NAMALWA (cell line): ENCODE measurements at places on chromosomes 1 and 21.

DNA sequence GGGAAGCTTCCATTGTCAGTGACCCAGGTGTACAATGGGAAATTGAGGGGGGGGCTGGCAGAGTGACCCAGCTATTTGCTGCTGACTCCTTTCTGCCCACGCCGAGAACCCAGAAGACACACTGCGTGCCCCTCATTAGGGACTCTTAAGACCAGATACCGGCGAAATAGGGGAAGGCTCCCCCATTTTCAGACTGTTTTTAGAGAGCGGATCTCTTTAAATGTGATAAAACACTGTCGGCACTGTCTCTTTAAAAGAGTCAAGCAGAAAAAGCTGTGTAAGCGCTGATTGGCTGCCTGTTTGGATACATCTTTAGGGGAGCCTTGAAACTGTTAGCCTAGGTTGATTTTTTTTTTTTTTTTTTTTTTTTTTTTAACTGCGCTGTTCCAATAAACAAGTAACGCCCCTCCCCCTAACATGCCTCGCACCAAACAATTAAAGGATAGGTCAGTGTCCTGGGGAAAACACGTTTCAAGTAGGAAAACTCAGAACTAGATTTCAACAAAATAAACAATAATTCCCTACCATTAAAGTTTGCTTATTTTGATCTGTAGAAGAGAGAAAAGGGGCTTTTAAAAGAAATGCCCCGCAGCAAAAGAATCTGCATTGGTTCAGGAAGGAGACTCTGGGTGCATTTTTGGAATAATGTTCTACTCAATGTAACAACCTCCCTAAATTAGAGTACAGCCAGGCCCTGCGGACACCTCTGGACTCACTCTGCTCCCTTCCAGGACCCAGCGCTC lies 1.4 kb upstream of the SSBP3 start:
- peak; percentile 93 for DNase-seq

GRCh38 chr21:46067505-46068201 lies 30.3 kb upstream of the COL6A2 start:
- no peak for DNase-seq

- DNase-seq: peak; percentile 80
Observed at GRCh38 chr1:162878000-162878596, 17.1 kb upstream of the CCDC190 start.

DNA sequence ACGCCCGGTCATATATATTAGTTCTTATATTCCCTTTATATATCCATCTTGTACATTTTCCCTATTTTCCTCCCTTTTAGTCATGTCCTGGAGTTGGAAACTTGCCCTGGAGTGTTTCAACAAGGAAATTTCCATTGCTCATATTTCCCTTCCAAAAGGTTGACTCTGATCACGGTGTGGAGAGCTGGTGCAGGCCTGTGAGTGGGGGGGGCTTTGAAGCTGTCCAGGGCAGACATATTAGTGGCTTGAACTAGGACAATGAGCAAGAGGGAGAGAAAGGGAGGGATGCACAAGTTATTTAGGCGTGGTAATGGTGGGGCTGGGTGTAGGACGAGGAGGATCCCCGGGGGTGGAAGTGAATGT lies 30.4 kb upstream of the TMEM61 start:
- no peak for DNase-seq

DNA sequence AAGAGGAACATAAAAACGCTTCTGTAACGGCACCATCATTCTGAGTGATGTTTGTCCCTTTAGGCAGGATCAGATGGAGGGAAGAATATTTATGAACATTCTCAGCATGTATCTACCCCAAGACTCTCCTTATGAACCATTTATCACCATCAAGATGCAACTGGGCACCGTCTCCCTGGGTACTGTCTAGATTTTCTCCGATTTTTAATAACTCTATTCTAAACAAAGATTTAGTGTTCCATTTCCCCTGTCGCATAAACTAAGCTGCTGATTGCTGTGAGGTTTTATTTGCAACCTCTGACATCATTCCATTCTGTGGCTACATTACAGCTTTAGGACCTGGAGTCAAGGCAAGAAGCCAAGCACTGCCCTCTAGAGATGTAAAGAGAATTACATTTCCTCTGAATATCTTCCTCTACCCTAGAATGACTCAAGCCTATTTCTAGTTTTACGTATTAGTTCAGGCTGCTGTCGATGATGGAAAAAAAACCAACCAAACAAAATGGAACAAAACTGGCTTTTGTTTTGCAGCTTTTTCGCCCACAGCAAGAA lies 130.1 kb upstream of the MAP1LC3C start:
- DNase-seq: peak; percentile 41

DNA sequence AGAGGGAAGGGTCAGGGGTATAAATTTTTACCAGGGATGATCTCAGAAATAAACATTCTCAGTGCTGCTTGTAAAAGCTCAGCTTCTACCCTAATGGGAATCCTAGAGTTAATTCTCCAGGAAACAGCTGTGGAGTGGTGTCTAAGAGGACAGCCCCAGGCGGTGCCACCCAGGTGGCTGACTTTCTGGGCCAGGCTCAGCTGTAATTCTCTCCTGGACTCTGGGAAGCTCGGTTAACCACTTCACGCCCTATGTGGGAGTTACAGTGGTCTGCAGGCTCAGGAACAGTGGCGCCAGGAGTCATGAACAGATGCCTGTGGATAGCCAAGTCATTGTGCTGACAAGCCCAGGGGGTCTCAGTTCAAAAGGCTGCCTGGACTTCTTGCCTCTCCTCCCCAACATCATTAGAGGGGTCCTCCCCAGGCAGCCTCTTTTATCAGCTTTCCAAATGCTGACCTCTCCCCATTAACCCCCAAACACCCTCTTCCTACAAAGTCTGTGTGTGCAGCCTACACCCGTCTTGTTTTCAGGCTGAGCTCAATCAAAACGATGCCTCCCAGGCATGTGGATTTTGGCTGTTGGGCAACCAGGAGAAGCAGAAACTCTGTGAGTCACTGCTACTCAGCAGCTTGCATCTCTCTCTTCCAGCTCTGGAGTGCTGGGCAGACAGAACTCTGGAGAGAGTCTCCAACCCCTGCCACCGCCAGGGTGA lies 1.2 kb downstream of the HHIPL2 start:
- DNase-seq: no peak

GRCh38 chr1:113247782-113248181 lies 142.5 kb upstream of the MAGI3 start:
- DNase-seq: no peak

DNA sequence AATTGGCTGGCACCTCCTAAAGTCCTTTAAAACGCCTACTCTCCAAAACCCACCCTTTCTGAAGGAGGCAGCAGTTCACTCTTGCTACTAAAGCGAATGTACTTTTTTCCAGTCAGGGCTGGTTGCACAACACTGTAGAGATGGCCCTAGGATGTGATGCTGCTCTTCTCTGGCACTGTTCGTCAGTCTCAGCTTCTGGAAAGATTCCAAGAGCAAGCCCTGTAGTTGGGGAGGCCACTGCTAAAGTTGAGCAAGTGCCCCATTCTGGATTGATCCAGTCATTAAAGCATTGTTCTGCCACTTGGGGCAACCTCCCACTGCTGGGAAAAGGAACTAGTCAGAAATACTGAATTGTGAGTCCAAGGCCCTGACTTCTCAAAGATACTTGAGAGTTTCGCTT lies 28.5 kb upstream of the KCNQ4 start:
- DNase-seq: no peak

DNA sequence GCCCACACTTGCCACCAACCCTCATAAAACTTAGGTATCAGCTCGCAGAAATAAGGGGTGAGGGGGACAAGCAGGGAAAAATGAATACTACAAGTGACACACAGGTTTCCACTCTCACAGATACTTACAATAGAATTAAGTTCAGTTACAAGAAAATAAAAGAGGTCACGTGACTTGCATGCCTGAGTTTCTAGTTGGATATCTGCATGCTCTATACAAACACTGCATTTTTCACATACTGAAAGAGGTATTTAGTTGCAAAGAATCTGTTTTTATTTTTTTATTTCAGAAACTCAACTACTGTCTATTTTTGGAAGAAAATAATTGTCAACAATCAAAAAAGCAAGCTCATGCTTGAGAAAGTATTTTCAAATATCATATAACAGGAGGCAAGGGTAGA lies 43.5 kb downstream of the DPYD start:
- DNase-seq: no peak

- peak; percentile 96 for DNase-seq
Observed at GRCh38 chr1:3222042-3222692, 153.2 kb downstream of the PRDM16 start.

DNA sequence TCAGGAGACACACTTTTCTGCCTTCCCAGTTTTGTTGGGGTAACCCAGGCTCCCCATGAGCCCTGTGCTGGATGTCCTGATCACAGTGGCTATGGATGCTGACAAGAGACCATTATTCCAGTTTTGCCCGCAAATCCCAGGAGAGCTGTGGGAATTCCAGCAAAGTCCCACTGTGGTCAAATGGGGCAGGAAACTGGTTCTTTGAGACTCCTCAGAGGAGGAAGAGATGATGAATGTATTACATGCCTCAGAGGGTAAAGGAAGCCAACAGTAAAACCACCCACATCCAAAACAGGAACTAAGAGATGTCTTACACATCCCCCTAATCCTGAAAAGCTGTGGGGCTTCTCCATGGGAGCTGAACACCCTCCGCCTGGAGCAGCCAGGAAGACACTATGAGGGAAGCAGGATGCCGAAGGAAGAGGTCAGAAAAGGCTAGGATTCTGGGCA lies 12.8 kb upstream of the MPZL1 start:
- DNase-seq: peak; percentile 57
